ENCODE measurements at places on chromosomes 4 and X. TPM values are rescaled to one million over a fixed set of nuclear protein-coding genes. Genes with fewer than 3 reads are reported as not detected.

Gene TEX13B
- not detected for total RNA-seq

Gene CRMP1
- total RNA-seq, result 0.49 TPM

Gene NEIL3
- 0.88 TPM for total RNA-seq

GRCh38 chr4:181966104-181966551, 277.1 kb upstream of the TENM3 start:
- H3K36me3 ChIP-seq, result no peaks in the 10 kb centered on the region
- no peaks in the 10 kb centered on the region for H3K27me3 ChIP-seq
- no peaks in the 10 kb centered on the region for H3K4me1 ChIP-seq
- no peak overlapping the region for H3K4me3 ChIP-seq

DNA sequence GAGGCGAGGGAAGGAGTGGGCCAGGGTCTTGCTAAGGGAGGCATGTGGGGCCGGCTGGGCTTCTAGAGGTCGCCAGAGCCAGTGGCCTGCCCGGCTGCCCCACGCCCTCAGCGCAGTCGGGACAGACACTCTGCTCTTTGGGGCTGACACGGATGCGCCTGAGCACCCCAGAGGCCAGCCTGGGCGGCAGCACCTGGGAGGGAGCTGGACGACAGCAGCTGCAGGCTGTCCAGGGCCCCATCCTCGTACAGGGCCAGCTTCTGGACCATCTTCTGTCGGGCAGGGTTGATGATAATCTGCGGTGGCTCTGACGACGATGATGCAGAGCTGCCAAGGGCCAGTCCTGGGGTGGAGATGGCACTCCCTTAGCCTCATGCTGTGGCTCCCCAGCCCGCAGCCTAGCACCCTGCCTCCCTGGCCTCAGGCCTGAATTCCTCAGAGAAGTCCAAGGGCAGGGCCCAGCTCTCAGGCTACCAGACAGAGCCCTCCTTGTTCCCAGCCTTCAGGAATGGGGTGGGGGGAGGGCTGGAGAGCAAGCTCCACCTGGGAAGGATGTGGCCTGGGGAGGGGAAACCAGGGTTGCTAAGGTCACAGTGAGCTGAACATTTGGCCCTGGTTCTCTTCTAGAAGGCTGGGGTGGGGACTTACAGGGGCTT, 7.2 kb downstream of the IRAK1 start:
- H3K36me3 ChIP-seq, result no peaks in the 10 kb centered on the region
- no peak overlapping the region for H3K4me3 ChIP-seq
- no peaks in the 10 kb centered on the region for H3K4me1 ChIP-seq
- H3K27ac ChIP-seq, result no peak overlapping the region
- DNase-seq, result no peak
- no peaks in the 10 kb centered on the region for H3K27me3 ChIP-seq

All from heart right ventricle (tissue), 16 donors.